ENCODE measurements at places on chromosomes 4 and X.

DNA sequence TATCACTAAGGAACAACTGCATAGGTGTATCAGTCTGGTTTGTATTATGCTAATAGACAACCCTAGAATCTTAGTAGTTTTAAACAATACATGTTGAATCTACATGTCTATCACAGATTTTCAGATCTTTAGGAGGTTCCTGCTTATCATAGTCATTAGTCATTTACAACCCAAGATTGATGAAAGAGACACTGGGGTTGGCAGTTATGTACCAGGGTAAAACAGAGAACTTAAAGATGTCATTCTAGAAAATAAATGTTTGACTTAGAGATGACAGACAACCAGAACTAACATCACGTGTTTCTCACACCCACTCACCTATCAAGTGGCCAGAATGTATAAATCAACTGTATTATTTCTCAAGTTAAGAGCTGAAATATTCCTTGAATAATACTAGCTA, 181.9 kb downstream of the PABPC4L start:
- DNase-seq: no peak

DNA sequence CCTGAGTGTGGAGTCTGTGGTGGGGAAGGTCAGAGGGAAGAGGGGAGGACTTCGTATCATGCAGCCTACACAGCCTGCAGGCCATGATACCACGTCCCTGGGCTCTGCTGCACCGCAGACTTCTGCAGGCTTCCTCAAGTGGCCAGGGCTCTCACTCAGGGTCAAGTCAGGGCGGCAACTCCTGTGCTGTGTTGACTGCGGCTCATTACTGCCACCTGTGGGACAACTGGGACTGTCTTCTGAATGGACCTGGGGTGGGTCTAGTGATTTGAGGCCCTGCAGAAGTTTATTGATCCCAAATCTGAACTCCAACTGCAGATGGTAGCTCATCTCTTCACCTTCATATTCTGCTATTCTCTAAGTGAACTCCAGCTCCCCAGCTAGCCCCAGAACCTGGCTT, 167.1 kb downstream of the NSUN7 start:
- no peak for DNase-seq

- DNase-seq: no peak
Measured at GRCh38 chr4:153523164-153523796, 57.1 kb downstream of the TMEM131L start.

DNA sequence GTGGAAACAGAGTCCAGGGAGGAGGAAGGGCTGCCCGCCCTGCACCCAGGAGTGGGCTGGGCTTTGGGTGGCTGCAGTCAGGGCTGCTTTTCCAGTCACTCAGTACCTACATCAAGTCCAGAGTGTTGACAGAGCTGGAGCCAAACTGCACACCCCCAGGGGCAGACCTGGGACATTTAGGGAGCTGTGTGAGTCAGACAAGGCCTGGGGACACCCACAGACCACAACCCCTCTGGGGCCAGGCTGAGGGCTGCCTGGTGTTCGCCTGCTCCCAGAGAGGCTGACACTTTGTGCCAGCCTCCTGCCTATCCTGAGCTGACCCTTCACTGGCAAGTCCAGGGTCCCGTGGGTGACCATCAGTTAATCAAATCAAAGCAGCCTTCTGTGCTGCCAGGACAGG, 240.0 kb downstream of the BCOR start:
- no peak for DNase-seq

DNA sequence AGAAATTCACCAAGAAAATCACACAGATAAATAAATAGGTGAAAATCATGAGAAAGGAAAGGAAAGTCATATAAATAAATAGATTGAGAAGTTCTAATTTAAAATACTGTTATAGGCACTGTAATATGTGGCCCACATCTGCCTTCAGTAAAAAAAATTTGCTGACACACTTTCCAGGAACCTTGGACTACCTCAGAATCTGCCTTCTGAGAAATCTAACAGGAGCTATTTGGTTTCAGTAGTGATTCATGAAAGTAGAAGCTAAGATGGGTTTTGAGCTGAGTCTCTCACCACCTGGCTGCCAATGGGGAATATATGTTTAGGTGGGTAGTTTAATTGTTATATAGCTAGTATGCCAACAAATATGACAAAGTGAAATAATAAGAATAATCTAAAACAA, 810.0 kb downstream of the RAB28 start:
- no peak for DNase-seq

DNA sequence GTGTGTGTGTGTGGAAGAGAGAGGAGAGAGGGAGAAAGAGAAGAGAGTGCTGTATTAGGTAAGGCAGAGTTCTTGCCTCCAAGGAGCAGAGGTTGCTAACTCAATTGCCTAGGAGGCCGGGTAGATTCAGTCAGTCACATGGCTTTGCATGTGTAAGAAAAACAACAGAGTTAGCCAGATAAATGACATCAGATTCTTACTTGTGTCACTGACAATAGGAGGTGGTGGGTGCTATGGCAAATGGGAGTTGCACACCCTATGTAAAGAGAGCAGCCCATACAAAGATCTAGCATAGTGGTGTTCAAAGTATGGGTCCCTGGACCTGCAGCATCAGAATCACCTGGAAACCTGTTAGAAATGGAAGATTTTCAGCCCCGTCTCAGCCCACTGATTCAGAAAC, 14.4 kb upstream of the PGRMC2 start:
- no peak for DNase-seq

GRCh38 chr4:42519803-42520417, 122.6 kb downstream of the SHISA3 start:
- peak; percentile 59 for DNase-seq

- no peak for DNase-seq
Measured at GRCh38 chr4:107083-107443, 17.2 kb upstream of the ZNF718 start.

DNA sequence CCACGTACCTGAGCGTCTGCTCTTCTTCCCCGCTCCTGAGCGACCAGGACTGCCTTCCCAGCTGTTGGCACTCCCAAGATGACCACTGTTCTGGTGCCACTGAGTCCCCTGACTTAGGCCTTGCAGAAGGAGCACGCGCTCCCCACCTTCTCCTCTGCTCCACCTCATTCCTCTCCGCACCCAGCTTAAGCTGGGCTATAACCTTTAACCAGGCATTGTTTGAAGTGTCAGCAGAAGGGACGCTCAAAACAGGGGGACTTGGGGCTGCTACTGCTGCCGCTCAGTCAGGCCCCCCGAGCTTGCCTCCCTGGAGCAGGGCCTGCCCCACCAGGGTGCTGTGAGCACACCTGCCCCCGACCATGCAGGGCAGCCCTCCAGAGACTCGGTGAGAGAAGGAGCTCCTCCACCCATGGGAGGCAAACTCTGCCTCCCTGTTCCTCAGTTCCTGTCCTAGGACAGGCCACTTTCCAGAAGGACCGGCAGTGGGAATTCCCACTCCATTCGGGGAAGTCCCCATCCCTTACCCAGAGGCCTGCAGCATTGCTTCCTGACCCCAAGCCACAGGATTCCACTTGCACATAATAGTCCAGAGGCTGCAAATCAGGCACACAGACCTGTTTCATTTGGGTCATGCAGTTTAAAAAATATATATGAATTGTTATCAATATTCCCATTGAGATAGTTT, 99.7 kb upstream of the ENPP6 start:
- DNase-seq: no peak

DNA sequence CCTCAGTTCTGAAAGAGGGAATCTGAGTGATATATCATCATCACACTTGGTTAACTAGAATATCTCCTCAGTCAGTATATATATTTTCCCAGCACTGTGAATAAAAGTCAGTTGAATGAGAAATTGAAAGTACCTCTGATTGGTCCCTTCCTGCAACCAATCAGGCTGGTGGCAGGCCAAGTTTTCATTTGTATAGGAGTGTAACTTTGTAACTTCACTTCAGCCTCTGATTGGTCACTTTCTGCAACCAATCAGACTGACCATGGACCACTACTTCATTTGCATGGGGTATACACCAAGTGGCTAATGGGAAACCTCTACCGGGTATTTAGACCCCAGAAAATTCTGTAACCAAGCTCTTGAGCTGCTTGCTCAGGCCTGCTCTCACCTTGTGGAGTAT, 2.0 kb upstream of the PGK1 start:
- DNase-seq: no peak

- DNase-seq: no peak
Measured at GRCh38 chr4:187004628-187005027, 281.0 kb upstream of the FAT1 start.

DNA sequence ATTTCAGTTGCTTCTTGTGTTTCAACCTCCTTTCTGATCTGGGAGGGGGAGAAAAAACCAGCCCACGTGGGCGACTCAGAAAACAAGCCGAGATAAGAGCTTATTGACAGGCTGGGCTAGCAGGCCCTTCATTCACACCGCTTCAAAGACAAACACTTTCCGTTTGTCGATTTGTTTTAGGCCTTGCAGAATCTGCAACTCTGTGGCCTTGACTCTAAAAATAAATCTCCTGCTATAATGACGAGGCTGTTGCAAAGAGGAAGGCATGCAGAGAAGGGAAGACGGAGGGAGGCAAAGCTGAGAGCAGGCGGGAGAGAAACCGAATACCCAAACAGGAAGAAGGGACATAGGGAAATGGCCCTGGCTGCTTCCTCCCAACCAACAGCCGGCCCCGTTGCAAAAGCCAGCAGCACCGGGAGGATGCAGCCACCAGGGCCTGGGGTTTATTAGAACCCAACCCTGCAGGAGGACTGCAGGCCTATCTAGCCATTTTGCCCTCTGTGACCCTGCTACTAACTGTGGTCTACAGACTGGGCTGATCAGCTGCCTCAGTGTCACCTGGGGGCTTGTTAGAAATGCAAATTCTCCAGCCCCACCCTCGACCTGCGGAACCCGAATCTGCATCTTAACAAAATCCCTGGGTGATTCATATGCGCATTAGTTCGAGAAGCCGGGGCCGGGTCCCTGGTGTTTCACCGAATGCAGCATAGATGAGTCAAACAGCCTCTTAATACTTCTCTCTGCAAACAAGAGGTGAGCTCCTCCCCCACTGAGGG, 325.5 kb downstream of the BCOR start:
- DNase-seq: peak; percentile 71

DNA sequence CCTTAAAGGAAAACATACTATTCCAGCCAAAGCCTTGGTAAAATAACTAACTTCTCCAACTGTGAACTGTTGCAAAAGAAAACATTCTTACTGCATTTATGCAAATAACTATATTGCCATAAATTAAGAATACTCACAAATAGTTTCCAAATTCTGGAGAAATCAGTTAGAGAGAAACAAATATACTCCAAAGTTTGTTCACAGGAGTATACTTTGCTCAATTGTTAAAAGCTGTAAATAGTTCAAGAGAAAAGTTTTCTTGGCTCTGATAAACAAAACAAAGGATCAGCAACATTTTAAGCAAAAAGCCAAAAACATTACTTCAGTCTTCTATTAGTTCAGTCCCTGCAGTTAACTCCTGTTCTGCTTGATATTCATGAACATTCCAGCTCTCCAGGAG, 83.0 kb downstream of the EIF4E start:
- no peak for DNase-seq

- peak; percentile 38 for DNase-seq
Measured at GRCh38 chr4:126172126-126172525, 857.4 kb downstream of the FAT4 start.

DNA sequence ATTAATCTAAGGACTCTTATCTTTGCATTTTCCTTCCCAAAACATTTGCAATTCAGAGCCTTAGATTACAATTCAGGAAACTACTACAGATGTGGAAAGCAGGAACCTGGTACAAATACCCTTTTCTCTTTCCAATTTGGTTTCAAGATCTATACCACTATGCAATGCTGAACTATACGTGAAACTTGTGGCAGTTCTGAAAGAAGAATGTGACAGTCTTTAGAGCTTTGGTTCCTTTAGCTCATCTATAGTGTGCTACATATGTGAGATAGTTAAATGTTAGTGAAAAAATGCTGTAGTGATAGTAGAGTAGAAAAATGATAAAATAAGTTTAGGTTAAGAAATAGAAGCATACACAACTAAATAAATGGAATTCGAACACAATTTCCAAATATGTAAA, 50.0 kb downstream of the CXXC4 start:
- no peak for DNase-seq

- no peak for DNase-seq
Measured at GRCh38 chr4:72063726-72064125, 31.9 kb downstream of the NPFFR2 start.

- no peak for DNase-seq
Measured at GRCh38 chr4:10184041-10184440, 67.4 kb upstream of the WDR1 start.

DNA sequence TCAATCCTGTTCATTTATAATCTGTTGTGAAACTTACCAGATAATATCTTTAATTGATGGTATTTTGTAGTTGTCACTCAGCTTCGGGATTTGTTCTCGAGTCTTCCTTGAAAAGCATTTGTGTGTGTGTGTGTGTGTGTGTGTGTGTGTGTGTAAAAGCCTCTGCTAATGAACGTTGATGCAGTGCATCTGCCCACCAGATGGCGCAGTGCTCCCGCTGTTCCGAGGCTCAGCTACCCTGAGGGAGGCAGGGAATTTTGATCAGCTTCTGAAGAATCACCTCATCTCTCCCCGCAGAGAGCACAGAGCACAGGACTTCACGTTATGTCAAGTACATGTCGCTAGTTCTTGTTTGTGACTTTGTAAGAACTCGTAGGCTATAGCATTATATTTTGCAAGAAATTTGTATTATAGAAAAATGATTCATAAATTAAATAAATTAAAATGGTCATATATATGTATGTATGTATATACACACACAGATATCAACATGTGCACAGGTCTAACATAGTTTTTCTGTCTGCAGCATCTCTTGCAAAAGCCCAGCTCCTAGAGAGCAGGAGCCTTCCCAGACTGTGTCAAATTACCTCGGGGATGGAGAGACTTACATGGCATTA, 316.7 kb upstream of the IGFBP7 start:
- peak; percentile 55 for DNase-seq

All from bronchial epithelial cell (primary cell).